EL (cell line): ENCODE measurements at places on chromosomes 5 and 9.
A peak's percentile ranks its signal among the peaks of the same experiment; 100 is the strongest.

DNA sequence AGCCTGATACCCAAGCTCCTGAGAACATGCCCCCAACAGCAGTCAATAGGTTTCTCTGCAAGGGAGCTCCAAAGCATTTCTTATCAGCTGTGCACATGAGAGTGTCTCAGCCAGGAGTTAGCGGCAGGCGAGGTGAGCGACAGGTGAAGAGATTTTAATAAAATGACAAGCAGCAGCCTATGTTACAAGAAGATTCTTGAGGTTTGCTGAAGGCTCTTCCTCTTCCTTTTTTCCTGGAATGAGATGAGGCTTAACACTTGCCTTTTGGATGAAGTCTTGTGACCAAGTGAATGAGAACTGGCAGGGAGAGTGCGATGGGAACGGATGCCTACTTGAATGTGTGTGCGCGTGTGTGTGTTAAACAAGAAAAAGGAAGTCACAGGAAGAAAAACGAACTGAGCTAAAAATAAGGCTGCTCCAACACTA lies 76.1 kb downstream of the SHB start:
- DNase-seq = no peak

DNA sequence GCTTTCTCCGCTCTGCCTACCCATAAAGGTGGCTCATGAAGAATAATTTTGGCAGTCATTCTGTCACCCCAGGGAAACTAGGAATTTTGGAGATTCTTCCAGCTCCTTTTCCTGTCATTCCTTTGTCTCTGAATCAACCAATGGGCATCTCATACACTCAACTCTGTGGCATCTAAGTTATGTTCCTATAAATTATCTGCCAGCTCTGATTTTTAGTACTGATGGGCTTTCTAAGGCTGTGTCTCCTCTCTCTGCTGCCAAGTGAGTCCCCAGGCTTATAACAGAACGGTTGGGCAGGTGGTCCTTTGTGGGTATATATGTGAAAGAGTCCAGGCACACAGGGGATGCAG lies 226.8 kb downstream of the NMUR2 start:
- peak; percentile 70 for DNase-seq

GRCh38 chr5:173890195-173890991 lies 2.2 kb downstream of the CPEB4 start:
- DNase-seq = peak; percentile 39

DNA sequence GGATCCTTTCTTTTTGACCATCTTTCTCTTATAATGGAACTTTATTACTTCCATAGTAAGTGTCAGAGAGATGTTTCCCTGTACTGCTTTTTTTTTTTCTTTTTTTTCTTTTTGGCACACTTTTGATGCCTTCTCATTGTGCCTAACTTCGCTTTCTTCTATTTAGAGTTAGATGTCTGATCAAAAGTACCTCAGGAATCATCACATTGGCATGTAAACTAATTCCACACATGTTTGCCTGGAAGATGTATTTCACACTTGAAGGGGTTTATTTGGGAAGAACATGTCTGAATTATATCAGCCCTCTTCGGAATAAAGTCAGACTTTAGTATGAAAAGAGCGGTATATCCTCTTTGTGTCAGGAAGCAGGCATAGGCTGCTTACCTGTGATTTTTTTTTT lies 35.1 kb downstream of the SMARCA2 start:
- peak; percentile 31 for DNase-seq

DNA sequence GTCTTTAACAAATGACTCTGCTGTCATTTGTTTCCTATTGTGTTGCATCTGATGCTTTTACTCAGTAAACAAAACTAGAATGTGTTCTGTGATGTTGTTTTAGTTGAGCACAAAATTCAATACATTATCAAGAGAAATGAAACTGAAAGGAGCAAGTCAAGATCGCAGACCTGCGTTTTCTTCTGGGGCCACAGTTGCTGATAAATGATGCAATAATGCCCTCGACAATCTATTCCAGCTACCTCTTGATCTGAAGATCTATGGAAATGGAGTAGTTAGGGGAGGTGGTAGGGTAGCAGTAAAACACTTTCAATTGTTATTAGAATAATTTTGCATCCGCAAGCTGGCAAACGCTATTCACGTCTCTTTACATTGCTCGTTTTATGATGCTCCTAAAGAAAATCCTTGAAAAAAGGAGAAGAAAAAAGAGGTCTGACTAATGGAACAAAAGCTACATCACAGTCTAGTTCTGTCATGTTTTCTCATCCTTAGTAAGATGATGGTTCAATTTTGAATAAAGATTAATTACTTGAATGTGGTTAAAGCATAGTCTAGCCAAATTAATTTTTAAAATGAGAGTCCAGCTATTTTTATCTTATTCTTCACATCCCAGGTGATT lies 1.6 kb downstream of the ZNF366 start:
- DNase-seq = no peak

DNA sequence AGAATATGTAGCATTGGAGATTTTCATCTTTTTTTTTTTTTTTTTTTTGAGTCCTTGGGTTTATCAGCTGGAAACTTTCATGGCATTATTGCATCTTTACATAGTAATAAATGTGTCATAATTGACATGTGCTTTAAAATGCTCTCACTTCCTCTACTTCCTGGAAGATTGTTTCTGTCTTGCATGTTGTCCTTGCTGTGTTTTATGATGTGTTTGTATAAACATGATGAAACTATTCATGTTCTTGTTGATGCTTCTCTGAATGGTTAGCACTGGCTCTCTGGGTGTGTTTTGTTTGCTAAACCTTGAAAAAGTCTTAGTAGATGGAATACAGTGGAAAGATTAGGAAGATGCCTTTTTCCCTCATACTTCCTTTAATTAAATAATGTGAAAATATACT lies 87.9 kb downstream of the IQGAP2 start:
- DNase-seq = no peak

GRCh38 chr5:168401226-168401625 lies 85.0 kb upstream of the RARS1 start:
- no peak for DNase-seq

- DNase-seq = no peak
Observed at GRCh38 chr9:136729144-136729543, 13.6 kb downstream of the LCN10 start.

DNA sequence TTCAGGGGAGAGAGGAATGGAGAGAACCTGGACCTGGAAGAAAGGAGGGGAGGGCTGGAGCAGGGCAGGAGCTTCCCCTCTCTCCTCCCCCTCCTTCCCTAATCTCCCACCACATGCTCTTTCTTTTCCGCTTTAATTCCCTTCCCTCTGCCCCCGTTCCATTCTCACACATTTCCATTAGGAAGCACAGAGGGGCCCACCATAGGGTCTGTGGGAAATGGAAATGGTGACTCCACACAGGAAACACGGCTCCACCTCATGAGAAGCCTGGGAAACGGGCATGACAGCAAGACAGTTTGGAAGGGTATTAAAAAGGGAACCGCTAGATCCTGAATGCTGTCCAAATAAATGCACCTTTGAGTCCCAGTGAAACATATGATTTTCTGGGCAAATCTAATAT lies 64.9 kb upstream of the ENTREP1 start:
- DNase-seq = no peak

DNA sequence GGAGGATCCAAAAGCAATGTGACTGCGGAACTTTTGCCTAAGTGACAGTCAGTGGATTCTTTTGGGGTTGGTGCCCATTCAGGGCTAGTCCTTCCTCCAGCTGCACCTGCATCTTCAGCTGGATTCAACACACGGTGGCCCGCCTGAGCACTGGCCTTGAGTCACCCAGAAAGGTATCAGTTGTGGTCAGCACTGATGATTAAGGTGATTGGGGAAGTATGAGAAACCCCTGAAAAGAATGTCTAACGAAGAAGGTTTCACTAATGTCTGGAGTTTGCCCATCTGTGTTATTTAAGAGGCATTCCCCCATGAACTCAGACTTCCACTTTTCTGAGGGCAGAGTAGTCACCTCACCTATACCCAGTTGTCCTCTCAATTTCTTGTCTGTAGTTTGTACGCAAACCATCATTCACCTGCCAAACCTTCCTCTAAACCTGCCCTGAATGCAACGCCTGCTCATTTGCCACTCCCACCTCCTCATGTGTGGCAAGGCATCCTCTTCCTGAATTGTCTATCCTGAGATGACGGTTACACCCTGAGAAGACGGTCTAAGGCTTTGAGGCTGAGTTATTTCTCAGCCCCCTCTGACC lies 27.2 kb downstream of the CSF2 start:
- DNase-seq = no peak

DNA sequence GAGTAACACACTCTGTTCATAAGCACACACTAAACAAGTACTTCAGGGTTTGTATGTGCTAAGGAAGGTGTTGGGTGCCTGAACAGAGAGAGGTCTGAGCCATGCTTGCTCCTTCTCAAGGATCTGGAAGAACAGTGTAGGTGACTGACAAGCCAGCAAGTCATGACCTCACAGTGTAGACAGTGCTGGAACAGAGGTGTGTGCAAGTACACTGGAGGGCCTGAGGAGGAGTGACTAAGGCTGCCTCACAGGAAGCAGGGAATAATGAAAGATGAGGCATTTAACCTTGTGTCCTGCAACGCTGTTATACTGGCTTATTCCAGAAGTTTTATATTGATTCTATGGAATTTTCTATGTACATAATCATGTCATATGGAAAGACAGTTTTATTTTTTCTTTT lies 83.9 kb downstream of the TMEM174 start:
- DNase-seq = peak; percentile 37

DNA sequence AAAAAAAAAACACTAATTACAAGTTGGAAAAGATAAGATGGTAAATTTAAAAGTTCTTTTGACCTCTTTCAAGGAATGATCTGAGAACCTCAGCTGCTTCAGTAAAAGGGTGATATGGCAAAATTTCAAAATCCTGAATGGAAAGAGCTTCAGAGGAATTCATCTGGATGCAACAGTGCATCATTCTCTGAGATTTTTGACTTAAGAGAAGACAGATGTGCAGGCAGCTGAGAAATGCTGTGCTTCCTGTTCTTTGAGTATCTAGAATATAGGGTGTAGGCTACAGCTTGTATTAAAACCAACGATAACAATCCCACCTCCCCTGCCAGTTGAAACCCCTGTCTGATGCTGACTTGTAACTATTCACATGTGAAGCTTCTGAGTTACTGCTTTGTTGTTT lies 6.2 kb downstream of the FRMPD1 start:
- no peak for DNase-seq

DNA sequence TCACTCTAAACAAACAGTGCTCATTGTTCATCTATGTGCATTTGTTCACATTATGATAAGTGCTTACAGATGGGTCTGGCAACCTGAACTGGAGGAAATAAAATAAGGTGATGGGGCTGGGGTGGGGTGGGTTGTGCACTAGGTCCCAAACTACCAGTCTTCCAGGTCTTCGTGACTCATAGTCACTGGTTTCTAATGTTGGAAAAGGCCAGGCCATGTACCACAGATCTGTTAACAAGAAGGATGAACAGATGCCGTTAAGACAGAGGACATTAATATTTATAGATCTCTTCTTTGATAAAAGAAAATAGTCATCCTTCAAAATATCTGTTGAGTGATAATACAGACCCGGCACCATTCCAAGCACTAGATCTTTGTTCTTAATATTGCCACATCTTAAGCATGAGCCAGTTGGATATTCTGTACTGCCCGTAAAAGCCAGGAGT lies 71.4 kb upstream of the STARD4 start:
- peak; percentile 67 for DNase-seq

GRCh38 chr9:33245341-33245740 lies 5.4 kb downstream of the SPINK4 start:
- no peak for DNase-seq

- no peak for DNase-seq
Observed at GRCh38 chr5:7348168-7348854, 47.6 kb upstream of the ADCY2 start.

DNA sequence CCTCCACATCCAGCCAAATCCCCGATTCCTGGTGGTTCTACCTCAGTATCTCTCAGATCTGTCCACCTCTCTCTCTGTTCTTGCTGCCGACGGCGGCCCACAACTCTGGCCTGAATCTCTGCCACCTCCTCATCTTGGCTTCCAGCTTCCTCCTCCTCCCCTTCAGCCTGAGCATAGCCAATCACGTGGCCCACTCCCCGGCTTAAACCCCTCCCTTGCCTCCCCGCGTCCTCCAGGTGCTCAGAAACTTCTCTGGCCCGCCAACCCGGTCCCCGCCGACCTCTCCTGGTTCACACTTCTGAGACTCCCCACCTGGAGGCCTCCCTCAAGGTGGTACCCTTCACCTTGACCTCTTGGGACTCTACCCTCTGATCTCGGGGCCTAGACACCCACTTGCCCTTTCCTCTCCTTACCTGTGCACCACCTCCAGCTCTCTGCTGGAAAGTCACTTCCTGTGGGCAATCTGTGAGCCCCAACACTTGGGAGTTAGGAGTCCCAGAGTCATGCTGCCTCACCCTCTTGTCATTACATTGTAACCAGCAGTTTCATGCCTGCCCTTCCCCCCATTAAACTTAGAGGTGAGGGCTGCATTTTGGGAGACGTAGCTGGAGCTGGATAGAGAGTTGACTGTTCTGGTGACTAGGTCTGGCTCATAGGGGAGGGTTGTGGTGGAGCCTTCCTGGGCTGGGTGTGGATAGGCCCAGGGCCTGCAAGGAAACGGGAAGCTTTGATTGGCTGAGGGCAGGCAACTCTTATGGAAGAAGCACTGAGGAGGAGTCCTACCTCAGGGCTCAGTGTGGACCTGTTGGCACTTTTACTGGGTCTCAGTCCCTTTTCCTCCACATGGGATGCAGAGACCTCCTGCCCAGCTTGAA lies 4.5 kb upstream of the SET start:
- peak; percentile 90 for DNase-seq

DNA sequence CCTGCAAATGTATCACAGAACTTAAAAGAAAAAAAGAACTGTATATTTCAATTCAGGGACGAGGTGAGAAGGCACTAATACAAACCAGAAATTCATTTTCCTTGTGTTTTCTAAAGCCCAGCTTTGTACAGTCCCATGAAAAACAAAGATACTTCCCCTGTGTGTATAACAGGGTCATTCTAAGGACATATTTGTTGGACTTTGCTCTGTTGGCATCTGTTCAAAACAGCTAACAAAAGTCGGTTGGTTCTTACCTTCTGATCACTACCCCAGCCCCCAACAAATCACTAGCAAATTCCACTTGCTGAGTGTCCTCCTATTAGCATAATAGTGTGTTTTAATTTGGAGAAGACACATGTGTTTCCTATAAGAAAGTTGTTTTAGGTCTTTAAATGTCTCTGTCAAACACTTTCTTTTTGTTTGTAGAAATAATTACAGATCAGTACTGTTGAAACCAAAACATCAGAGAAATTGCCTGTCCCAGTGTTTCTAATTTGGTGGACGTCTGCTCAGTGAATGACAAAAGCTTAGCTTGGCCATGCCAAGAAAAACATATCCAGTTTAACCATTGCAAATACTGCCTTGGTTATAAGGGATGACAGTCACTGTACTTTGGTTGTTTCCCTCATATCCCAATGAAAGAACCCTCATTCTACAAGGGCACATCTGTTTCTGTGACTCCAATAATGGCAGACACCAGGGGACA lies 480.5 kb downstream of the EBF1 start:
- no peak for DNase-seq

DNA sequence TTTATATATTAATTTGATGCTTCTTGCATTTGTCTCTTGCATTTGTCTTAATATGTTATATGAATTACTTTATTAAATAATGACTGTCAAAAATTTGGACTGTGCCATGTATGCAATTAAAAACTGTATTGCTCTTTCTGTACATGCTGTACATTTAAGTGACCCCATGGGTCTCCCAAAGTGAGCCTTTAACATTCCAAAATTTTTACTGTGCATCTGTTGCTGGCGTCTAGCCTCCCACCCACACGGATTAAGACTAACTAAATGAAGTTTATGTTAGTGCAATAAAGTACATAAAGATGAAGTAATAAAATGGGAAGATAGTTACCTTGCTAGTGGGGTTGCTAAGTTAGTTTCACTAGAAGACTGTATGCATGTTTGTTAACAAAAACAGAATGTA lies 48.5 kb downstream of the ADAMTS19 start:
- no peak for DNase-seq
